GM12891 (cell line): ENCODE measurements at places on chromosomes 7 and 10.

DNA sequence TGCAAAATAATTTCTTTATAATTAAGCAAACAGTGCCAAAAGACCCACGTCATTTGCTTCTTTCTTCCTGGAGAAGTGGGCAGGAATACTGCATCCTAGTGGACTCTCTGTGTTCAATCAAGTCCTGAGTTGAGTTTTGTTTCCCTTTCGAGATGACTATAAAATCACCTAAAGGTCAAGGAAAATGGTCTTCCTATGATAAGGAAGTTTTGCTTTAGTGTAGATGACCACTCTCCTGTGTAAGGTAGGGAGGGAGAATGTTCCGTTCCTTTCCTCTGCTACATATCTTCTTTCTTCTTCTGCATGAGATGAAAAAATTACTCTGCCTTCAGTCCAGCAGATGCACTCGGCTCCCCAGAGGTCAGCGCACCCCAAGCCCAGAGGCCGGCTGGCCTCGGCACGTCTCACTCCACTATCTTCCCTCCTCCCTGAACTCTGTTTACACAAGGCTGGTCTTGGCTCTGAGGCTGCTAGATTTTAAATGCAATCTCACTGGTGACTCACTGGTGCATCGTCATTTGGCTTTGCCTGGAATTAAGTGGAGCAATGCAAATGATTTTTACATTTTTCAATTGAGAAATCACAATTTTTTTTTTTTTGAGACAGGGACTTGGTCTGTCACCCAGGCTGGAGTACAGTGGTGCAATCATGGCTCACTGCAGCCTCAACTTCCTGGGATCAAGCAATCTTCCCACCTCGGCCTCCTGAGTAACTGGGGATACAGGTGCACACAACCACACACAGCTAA is 18.6 kb upstream of the VDAC2 start:
- no peak for DNase-seq

DNA sequence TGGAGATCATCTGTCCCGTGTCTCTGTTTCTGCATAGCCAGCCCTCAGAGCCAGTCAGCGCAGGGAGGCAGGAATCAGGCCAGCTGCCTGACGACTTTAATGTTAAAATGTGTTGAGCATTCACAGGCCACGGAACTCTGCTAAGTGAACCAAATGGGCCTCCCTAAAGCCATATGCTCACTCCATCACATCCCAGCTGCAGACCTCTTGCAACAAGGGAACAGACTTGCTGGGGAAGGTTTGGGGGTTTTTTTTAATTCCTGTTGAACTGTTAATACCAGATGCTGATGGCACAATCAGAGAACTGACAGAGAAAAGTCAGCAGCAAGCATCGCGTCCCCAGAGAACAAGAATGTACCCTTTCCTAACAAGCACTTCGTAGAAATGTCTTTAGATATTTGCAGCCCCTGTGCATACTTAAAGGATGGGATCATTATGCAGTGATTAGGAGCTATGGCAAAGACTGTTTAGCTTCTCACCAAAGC is 900.4 kb upstream of the AUTS2 start:
- no peak for DNase-seq

GRCh38 chr7:156050636-156051569 is 238.6 kb upstream of the SHH start:
- no peak for DNase-seq

DNA sequence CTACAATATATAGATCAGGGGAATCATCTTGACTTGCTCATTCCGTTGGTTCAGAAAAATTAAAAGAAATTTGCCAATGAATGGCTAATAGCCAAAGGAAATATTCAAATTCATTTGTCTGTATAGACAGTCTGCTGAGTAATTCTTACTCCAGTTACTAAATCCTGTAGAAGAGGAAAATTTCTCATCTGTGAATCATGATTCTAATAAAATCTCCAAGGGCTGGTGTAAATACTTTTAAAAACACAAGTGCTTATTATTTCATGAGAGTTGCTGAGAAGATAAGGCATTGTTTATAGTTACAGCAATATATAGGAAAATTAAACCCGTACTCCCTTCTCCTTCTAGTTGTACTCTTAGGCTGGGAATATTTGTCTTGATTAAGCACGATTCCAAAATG is 53.0 kb downstream of the WNT2 start:
- no peak for DNase-seq

GRCh38 chr10:11871466-11871865 is 48.3 kb downstream of the PROSER2 start:
- no peak for DNase-seq

DNA sequence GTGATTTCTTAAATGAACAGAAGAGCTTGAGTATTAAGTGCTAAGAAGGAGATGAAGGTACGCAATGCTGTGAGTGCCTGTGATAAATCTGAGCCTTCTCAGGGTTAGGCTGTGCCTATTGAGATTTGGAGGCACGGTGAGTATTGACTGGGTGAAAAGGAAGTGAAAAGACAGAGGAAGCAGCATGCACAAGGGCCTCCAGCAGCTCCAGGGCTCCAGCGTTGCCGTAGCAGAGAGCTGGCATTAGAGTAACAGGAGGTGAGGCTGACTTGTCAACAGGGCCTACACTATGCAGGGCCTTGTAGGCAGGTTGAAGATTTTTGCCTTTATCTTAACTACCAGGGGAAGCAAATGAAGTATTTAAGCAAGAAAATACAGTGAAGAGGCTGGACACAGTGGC is 54.1 kb upstream of the PDCD4 start:
- DNase-seq = no peak

DNA sequence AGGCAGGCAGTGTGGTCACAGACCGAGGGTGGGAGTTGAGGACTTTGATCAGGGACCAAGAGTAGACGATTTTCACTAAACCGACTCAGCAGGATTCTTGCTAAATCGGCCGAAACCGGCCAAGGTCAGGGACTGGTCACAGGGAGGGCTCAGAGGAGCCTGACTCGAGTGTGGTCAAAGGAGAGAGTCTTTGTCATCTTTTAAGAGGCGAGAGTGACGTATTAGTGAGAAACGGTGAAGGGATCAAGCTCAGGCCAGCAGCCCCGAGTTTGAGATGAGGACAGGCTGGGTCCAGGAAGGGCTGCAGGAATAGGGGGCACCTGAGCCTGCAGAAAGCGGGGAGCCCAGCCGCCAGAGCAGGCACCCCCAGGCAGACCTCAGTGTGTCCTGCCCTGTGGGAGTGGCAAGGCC is 41.6 kb upstream of the FAM20C start:
- DNase-seq = no peak

DNA sequence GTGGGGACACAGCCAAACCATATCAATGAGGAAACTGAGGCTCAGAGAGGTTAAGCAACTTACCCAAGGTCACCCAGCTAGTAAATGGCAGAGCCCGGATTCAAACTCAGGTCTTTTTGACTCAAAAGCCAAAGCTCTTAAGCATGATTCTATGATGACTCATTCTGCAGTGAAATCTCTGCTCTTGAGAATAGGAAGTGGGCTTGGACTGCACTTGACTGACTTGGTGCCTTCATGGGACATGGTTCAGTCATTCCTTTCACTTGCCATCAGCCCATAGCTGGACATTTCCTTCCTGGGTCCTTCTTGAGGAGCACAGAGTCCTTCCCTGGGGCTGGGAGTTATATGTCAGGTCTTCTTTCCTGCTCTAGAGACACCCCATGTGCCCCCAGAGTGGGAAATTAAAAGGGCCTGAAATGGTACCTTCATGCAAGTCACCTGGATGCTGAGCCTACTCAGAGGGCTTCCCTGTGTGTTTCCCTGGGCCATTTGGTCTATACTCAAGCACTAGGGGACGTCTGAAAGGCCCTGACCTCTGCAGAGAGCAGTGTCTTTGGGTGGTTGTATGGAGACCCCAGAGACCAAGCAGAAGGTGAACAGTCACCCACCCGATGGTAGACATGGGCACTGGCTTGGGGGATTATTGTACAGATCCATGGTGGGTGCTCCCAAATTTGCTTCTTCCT is 62.4 kb upstream of the SDK1 start:
- DNase-seq = no peak

DNA sequence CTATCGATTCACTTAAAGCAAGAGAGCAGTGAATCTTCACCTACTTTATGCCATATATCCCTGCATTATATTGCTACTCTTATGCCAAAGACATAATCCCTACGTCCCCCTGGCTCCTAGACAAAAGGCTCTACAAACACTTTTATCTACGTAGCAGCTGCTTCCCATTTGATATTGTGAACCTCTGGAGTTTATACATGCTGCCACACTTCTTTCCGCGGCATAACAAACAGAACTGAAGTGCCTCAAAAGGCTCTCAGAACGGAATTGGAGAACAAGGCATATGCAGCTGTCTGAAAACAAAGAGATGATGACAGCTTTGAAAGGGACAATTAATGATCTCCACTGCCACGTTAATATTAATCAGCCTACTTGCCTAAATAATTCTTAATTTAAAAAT is 985.6 kb upstream of the LRRN3 start:
- no peak for DNase-seq

DNA sequence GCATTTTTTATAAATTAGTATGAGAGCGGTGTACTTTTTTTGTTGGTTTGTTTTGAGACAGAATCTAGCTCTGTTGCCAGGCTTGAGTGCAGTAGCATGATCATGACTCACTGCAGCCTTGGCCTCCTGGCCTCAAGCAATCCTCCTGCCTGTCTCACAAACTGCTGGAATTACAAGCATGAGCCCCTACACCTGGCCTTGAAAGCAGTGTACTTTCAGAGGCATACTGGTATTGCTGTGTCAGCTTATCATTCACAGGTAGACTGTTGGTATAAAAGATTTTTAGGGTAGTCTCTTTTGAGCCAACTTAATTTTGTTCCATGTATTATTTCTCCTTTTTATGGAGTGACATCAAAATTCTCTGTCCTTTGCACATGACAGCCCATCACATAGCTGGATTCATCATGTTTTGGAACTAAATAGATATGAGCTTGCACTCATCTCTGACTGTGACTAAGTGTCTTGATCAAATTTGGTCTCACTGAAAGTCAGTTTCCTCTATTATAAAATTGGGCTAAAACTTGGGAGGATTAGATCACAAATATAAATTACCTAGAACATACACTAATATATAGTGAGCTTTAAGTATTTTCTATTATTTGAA is 12.4 kb downstream of the GNAT3 start:
- DNase-seq = no peak

- DNase-seq = no peak
Observed at GRCh38 chr10:74684462-74684861, 141.9 kb upstream of the KAT6B start.

DNA sequence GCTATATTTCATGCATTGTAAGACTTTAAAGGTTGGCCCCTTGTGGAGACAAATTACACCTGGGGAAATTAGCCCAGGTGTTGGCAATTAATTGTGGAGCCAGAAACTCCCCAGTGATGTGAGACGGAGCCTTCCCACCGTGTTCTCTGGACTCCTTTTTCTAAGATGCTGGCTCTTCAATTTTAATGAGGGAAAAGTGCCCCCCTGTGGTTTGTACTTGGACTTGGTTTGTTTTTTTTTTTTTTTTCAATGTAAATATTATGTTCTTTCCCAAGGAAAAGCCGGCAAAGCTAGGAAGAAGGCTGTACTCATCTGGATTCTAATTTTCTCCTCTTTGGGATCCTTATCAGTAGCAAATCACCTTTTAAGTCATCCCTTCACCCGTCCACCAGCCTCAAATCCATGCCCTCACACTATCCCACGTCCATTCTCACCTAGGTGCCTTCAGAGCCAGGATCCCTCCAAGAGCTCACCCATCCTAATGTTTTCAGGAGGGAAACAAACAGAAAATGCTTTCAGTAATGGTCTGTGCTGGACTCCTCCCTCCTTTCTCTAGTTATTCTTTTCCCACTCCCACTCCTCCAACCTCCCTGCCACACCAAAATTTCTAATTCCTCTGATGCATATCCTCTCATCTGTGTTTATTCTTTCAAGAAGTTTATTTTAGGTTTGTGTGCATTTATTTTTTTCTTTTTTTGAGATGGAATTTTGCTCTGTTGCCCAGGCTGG is 20.4 kb upstream of the ST8SIA6 start:
- no peak for DNase-seq

- DNase-seq = no peak
Observed at GRCh38 chr10:128095027-128095752, 31.0 kb downstream of the MKI67 start.

- DNase-seq = no peak
Observed at GRCh38 chr10:116692225-116692624, 50.1 kb downstream of the HSPA12A start.

- DNase-seq = no peak
Observed at GRCh38 chr10:5071411-5072198, 22.6 kb upstream of the AKR1C3 start.

DNA sequence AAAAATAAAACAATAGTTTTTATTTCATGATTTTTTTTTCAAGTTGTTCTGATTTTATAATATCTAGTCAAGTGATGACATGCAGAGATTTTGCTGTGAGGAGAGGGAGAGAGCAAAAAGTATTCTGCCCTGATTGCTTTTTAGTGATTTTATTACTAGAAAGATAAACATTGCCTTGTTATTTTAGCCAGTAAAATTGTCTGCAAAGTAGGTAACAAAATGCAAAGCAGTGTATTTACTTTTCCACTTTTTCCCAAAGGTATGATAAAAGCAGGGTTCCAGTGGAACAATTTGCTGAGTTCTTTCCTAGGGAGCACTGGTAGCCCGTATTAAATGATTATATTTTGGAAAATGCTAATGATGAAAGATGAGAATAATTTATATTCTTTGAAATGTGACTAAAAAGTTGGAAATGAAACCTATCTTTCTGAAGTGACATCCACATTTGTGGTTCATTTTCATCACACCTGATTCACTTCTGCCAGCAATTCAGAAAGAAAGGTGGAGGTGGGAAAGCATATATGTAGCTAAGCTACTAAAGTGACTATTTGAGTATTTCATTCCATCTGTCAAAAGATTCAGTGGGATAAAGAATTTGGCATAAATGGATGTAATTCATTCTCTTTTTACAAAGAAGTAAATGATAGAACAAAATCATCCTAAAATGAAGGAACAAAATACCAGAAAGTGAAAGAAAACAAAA is 300.3 kb downstream of the ADK start:
- DNase-seq = no peak

- peak; percentile 55 for DNase-seq
Observed at GRCh38 chr10:100327007-100327717, 2.9 kb downstream of the PKD2L1 start.

DNA sequence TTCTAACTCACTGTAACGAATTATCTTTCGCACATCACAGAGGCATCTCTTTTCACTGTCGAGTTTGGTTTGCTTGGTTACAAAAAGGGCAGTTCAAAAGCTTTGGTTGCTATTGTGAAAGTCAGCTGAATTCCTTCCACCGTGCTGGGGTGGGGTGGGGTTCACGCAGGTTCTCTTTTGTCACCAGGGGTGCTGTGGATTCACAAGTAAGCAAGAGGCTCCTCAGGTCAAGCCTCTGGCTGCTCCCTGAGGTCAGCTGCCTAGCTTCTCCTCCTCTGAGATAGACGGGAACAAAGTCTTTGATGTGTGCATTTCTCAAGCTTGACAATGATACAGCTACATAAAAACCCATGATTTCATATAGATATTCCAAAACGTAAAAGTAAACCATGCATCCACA is 47.7 kb downstream of the EGFR start:
- no peak for DNase-seq

- no peak for DNase-seq
Observed at GRCh38 chr10:79221110-79222051, 125.9 kb upstream of the PPIF start.

DNA sequence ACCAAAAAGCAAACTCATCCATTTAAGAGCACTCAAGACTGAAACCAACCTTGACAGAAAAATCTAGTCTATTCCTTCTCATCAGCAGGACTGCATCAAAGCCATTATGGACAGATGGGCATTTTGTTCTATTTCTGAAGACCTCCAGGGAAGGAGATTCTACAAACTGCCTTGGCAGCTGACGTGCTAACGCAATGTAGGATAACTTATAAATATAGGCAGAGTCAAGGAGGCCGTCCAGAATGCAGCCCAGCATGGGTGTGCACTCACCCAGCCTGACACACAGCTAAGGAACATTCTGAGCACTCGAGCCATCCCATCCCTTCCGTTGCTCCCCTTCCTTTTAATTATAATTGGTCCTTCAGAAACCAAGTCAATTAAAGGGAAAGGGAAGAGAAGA is 25.3 kb upstream of the NEBL start:
- DNase-seq = no peak
